Activated CD4-positive, alpha-beta T cell treated with anti-CD3 and anti-CD28 coated beads, Interleukin-2, amount 10 ng/mL, durations not matched to agents 7 days and 5 days (primary cell): ENCODE measurements at places on chromosomes 11 and 22.

DNA sequence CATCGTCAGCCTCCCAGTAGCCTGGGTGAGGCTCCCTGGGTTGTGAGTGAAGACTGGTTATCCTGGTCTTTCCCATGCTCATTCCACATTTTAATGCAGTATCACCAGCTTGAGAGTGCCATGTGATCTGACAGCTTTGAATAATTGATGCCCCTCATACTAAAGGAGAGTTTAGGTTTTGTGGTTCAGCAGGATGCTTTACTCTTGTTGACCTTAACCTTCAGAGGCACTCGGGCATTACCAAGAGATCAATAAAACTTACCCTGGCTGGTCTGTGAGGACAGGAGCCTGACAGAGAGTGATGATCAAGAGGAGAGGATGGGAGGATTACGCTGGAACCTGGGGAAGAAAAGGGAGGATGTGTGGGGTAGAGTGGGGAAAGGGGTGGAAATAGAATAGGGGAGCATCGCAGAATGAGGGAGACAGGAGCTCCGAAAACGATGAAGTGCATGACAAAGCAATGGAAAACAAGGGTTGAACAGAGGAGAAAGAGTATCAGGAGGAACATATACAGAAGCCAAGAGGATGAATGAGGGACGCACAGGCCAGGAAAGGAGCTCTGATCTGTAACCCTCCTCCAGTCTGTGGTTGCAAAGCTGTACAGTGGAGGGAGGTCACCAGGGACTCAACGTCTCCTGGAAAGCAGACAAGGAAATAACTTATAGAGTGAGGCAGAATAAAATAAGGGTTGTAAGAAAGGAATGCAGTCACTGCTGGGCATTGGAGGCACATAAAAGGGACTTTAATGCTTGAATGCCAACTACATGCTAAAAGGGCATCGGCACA lies 594.5 kb downstream of the NTM start:
- no peak for DNase-seq

GRCh38 chr22:20957102-20957682 lies 9.9 kb upstream of the AIFM3 start:
- no peak for DNase-seq

DNA sequence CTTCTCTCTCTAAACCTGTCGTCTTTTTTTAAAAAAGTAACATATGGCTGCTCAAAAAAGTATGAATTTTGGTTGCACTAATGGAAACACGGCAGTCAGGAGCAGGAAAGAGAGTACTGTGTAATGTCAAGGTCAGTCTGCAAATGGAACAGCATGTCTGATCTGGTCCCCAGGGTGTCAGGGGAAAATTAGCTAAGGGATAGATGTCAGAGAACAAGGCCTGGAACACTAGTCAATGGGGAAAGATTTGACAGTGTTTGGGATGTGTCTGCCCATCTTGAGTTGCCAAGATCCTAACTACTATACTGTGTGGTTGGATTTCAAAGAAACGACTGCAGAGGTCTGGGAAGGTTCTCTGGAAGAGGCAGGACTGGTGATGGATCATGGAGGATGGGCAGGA lies 65.7 kb upstream of the PHOX2A start:
- DNase-seq, result no peak

DNA sequence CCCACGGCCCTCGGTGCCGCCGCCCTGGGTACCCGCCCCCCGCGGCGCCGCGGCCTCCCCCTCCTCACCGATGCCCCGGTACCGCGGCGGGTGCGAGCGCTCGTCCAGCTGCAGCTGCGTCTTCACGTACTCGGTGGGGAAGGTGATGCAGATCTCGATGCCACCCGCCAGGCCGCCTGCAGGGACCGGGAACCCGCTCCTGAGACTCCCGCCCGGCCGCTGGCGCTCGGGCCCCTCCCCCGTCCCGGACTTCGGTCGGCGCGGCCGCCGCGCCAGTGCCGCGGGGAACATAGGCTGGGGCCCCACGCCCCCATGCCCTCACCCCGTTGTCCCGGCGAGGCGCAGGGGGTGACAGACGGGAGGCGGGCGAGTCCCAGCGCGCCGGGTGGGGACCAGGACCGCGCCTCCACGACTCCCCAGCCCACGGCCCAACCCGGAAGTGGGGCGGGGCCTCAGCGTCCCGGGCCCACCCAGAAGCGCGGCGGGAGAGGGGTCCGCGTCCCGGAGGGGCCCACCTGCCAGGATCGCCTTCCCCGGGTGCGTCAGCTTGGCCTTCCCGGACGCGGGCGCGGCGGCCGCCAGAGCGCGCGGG lies 375 bp downstream of the SLC25A1 start:
- DNase-seq, result peak; percentile 66

DNA sequence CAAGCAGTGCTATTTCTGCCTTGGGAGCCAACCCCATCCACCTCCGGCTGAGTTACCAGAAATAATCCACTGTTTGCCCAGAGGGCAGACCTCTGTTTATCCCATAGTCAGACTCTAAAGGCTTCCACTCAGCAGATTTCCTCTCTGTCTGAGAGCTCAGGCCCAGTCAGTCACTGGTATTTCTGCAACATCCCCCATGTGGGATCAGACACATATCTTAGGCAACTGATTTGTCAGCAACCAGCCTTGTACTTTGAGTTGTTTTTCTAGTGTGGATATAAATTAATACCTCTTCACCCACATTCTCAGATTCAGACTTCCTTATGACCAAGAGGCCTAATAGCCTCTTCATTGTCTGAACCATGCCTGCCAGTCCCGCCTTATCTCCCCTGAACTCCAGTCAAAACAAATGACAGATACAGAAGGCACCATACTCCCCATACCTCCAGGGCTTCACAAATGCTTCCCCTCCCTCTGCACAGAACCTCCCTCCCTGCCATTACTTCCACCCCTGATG lies 193.6 kb downstream of the FAM76B start:
- no peak for DNase-seq

DNA sequence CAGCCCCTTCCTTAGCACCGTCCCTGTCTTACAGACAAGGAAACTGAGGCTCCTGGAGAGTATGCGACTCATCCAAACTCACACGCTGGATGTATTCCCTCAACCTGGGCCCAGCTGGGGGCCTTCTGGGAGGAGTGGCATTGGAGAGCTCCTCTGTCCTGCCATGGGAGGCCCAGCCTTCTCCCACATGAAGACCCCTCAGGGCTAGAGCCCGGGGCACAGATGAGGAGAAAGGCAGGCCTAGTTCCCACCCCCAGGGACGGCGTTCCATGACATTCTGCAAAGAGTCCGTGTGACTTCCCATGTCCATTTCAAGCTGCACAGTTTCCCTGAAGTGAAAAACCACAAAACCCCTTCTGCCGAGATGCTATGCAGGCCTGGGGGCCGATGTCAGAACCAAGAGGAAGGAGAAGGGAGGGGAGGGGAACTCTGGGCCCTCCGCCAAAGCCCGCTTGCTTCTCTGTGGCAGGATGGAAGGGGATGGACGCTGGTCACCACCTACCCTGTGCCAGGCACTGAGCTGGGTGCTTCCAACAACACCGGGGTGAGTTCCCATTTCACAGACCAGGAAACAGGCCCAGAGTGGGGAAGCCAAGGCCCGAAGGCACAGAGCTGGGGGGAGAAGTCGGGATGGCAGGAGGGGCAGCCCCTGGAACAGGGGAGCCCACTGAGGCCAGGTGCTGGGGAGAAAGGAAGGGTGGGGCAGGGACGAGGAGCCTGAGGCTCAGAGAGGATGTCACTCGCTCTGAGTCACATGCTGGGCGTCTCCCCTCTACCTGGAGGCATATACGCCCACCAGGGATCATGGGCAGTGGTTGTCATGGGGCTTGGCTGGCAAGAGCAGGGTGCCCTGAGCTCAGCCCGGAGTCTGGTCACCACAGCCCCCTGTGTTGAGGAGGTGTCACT lies 15.7 kb downstream of the RAC2 start:
- peak; percentile 61 for DNase-seq

DNA sequence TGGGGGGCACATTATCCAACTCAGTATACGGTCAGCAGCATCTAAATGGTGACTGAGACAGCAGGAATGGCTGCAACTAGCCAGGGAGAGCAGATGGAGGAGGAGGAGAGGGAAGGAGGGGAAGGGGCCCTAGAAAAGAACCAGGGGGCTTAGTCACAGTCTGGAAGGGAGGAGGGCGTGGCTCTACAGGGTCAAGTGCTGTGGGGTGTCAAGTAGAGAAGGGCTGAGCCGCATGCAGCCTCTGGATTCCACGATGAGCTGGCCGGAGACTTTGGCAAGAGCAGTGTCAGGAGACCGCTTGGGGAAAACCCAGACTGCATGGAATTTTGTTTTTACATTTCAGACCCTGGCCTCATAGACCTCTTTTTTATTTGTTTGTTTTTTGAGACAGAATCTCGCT lies 25.8 kb upstream of the PPFIA1 start:
- DNase-seq, result no peak

DNA sequence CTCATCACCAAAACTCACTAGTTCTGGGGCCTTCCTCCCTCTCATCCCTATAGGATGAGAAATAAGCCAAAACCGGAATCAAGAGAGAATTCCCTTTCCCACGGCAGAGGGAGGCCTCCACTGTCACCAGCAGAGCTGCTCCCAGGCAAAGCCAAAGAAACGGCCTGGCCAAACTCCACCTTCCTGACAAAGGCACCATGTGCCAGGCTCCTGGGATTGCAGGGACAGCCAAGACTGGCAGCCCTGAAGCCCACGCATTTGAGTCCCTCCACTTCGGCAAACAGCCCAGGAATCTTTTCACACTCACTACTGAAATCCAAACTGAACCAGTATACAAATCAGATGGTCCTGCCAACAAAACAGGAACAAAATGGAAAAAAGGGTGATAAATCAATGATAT lies 6.1 kb downstream of the SMCO4 start:
- no peak for DNase-seq

- no peak for DNase-seq
Observed at GRCh38 chr11:479311-479710, 27.7 kb downstream of the RNH1 start.
